ENCODE measurements at places on chromosomes 2 and 18.

GRCh38 chr2:52877703-52878102 is 889.9 kb upstream of the CHAC2 start:
- no peak for DNase-seq

- DNase-seq = no peak
These were observed 791 bp upstream of the CYRIA start for GRCh38 chr2:16666449-16666801.

- no peak for DNase-seq
These were observed 383.2 kb downstream of the BCL11A start for GRCh38 chr2:60170272-60170671.

GRCh38 chr2:182903566-182903965 is 37.1 kb upstream of the FRZB start:
- no peak for DNase-seq

- no peak for DNase-seq
These were observed 49.1 kb downstream of the PTGR3 start for GRCh38 chr18:75159646-75160356.

DNA sequence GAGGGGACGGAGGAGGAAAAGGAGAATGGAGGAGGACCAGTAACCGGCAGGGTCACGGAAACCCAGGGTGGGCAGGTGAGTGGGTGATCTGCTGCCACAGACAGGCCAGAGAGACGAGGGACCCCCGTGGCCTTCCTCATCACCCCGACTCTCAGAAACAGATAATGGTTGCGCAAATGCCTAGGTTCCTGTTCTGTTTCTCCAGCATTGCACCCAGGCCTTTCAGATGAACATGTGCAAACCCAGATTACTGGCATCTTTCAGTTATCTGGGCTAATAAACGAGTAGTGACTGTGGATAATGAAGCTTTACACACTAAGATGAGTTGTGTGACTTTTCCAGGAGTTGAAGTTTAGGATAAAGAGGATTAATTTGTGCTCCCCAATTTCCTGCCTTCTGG is 46.5 kb downstream of the TET3 start:
- no peak for DNase-seq

- DNase-seq = peak; percentile 88
These were observed 680 bp upstream of the FHOD3 start for GRCh38 chr18:36296650-36297416.

GRCh38 chr2:60484133-60484645 is 69.3 kb downstream of the BCL11A start:
- DNase-seq = no peak

DNA sequence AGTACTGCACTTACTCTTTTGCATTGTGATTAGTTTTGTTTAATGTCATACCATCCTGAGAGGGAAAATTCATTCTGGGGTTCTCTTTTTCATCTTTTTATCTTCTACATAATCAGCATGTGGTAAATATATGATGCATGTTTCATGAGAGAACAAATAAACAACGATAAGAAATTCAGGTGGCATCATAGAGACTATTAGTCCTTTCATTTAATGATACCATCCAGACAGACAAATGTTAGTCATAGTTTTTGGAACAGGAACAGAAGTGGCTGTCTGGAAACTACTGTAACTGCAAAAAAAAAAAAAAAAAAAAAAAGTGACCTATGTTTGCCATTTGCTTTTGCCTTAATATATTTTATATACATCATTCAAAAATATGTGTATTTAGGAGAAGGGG is 761.0 kb downstream of the EPHA4 start:
- no peak for DNase-seq

DNA sequence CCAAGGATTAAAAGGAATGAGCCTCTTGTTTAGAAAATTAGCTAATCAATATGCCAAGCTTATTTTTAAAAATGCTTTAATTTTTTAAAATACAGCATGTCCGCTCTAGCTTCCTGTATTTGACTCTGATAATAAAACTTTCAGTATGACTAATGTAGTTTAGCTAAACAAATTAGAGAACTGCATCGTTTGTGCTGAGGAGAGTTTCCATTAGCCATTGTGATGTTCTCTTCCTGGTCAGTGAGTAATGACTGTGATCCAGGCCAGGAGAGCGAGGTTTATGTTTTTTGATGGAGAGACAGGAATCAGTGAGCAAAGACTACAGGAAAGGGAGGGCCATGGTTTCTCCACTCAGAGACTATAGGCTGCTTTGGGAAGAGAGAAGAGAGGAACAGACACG is 237.2 kb upstream of the ETAA1 start:
- DNase-seq = no peak

GRCh38 chr18:58367425-58368140 is 261.3 kb downstream of the ALPK2 start:
- DNase-seq = no peak

DNA sequence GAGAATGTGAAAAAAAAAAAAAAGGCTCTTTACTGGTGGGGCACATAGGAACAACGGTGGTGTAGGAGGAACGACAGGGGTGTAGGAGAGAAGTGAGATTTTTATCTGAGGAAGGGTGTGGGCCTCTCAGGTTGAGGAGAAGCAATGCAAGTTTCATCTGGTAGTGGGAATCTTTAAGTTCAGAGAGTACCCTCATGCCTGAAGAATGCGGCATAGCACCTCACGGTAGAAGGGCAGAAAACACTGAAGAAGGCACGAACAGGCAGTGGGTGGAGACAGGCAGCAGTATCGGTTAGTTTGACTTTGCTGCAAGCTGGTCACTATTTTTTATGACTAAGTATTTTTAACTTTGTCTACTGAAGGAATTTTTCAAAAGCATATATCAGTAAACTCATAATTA is 52.2 kb upstream of the TSPYL6 start:
- no peak for DNase-seq

DNA sequence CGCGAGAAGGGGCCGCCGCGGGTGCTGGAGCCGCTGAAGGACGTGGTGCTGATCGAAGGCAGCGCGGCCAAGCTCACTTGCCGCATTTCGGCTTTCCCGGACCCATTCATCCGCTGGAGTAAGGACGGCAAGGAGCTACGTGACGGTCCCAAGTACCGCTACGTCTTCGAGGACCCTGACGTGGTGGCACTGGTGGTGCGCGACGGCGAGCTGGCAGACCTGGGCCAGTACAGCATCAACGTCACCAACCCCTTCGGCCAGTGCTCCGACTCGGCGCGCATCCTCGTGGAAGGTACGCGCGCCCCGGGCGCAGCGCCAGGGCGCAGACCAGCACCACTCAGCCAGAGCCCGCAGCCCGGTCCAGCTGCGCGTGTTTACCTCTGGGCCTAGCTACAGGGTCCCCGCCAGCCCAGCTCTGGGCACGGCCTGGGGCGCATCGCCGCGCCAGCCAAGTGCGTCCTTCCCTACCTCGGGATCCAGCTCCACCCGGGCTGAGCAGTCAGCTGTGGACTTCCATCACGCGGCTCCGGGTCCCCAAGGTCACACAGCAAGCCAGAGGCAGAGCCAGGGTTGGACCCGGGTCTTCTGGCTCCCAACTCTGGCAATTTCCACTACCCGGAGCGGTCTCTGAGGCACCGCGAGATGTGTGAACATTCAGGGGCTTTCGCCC is 1.7 kb upstream of the GMPPA start:
- DNase-seq = no peak

DNA sequence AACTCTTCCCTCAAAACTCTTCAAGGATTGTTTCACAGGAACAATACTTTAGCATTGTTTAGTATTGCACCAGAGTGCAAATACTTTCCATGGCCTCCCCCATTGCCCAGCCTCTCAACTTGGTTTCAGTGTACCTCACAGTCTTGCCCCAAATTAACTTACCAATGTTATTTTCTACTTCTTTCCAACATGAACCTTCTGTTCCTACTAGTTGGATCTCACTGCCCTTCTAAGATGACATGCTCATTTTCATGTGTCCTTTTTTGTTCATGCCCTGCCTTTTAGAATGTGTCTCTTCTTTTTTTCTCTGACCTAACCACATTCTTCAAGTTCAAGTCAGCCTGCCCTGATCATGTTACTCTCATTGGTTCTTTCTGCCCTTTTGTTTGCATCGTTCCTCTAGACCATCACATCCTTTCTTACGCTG is 4.1 kb downstream of the SPATS2L start:
- no peak for DNase-seq

DNA sequence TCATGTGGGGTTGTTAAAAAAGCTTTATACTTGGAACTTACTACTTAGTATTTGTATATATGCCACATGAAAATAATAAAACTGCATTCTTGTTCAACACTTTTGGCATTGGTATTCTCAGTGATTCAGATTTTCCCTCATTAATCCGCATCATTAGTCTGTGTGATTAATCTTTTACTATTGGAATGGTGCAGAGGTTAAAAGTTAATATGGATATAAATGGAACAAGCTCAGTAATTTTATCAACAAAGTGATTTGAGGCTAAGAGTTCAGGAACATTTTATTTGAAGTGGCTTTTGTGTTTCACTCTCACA is 45.4 kb upstream of the REG3G start:
- no peak for DNase-seq

GRCh38 chr2:167697194-167697593 is 550.2 kb downstream of the STK39 start:
- no peak for DNase-seq

GRCh38 chr2:65731476-65731875 is 299.1 kb upstream of the SPRED2 start:
- DNase-seq = no peak

DNA sequence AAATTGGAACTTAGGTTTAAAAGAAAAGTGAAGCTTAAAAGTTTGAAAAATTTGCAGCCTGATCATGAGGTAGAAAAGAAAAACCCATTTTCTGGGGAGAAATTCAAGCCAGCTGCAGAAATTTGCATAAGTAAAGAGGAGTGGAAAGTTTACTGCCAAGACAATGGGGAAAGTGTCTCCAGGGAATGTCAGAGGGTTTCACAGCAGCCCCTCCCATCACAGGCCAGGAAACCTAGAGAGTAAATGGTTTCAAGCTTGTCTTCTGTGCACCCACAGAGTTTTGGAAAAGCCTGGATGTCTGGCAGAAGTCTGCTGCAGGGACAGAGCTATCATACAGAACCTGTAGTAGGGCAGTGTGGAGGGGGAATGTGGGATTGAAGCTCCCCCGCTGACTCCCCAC is 254.0 kb upstream of the FSIP2 start:
- no peak for DNase-seq

GRCh38 chr2:201768918-201769317 is 11.8 kb downstream of the ALS2 start:
- DNase-seq = no peak

- DNase-seq = no peak
These were observed 18.6 kb downstream of the ST6GAL2 start for GRCh38 chr2:106867196-106867953.

DNA sequence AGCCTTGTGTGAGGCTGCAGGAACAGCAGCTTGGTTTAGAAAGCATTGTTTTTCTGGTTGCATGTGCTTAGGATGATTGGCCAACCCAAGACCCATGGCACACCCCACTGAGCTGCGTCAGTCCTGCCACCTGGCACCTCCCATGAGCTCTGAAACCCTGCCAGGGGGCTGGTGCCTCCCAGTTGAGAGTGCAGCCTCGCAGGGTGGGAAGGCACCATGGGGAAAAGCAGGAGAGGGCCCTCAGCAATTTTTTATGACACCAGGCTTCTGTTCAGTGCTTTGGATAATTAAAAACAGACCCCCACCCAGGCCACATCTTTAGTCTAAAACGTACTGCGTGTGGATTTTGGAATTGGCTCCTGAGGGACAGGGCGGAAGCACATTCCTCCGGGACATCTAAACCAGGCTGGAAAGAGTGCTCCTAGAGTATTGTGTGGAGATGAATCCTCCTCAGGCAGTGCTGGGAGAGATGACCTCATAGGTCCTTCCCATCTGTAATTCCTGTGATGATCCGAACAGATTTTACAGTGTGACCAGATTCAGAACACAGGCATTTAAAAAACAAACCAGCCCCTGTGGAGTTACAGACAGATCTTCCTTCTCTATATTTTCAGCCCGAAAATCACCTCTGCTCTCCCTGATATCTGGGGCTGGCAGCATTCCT is 438.3 kb downstream of the ZNF521 start:
- DNase-seq = no peak

GRCh38 chr2:199462956-199463692 is 5.4 kb upstream of the SATB2 start:
- peak; percentile 43 for DNase-seq

DNA sequence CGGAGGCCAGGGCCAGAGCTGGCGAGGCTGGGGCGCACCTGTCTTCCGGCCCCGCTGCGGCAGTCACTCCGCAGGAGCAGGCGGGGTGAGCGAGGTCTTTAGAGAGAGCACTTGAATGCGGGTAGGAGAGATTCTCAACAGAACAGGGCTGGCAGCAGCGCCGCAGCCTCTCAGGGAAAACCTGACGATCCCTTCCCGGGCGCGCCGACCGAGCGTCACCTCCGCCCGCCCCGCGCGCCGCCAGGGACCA is 526 bp downstream of the PRKRA start:
- DNase-seq = peak; percentile 80

DNA sequence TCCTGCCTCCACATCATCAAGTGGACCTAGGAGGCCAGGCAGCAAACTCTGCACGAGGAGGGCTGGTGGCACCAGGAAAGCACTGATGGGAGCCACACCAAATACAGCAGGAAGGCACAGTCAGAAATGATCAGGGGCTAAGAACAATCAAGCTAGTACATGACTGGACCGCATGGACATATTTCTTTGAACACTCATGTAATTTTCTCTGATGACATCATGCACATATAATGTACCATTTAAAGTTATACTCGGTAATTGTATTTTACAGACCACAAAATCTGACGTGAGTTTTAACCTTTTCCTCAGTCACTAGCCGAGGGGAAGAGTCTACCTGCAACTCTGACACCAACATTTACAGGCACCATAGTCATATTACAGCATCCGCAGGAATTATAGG is 76.7 kb downstream of the XDH start:
- no peak for DNase-seq

- no peak for DNase-seq
These were observed 317.8 kb downstream of the GULP1 start for GRCh38 chr2:188609321-188610049.

DNA sequence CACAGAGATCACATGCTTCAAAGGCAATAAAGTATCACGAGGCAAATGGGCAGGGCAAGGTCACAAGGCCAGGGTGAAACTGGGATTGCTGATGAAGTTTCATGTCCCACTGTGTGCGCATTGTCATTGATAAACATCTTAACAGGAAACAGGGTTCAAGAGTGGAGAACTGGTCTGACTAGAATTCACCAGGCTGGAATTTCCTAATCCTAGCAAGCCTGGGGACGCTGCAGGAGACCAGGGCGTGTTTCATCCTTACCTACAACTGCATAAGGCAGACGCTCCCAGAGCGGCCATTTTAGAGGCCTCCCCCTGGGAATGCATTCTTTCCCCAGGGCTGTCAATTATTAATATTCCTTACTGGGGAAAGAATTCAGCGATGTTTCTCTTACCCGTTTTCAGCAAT is 33.2 kb downstream of the PTPN4 start:
- no peak for DNase-seq

DNA sequence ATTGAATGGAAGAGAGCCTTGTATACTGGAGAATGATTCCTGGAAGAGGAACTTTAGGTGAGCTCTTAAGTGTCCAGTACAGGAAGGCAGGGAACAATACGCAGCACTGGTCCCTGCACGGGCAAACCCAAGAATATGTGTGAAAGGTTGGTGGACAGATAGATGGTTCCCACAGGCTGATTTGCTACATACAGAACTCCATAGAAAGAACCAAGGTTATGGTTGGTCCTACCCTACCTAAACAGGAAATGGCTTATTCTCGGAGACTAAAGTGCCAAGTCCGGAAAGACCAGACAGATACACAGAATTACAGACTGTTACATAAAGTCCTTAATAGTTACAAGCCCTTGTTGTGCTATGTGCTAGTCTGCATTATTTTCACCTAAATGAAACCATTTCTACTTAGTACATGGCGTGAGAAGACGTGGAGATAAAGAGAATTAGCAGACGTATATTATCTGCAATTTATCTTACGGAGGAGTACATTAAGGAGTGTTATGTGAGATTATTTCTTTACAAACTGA is 1.2 kb downstream of the REV1 start:
- DNase-seq = no peak

GRCh38 chr18:34932363-34932762 is 108.8 kb upstream of the MAPRE2 start:
- no peak for DNase-seq

Data from NCI-H1105 (cell line).